Hindlimb muscle (tissue), 1 donor: ENCODE measurements at places on chromosomes 3 and 15. TPM values are rescaled to one million over a fixed set of nuclear protein-coding genes. Genes with fewer than 3 reads are reported as not detected.
A peak's percentile ranks its signal among the peaks of the same experiment; 100 is the strongest.

DNA sequence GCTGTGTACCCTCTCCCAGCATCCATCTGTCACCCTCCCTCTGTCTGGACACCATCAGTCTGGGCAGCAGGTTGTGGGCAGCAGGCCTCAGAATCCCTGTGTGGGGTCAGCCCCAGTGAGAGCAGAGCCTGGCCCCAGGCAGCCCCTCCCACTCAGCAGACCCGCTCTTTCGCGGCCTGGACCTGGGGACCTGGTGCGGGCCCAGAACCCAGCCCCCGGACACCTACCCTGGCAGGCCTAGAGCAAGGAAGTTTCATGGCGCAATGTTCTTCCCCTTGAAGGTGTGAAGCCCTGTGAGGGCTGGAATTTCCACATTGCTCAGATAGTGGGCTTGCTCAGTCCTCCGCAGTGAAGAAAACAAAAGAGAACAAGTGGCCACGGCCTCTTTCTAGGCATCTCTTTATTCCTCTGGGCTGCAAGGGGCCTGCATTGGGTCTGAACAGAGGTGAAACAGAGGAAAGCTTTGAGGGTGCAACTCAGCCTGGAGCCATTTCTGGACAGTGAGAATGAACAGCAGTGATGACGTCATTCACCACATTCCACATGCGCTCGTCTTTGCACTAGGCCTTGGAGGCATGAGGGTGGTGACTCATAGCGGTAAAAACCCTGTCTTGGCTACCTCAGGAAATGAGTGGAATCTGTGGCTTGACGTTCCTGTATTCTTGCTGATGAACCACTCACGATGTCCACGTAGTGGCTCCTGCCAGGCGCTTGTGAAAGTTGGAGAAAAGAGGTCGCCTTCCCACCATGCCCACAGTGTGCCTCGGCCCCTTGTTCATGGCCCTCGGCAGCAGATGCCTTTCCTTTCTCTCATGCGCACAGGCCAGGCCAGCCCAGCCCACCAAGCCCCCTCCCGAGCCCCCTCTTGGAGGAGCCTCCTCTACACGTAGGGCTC lies 66.1 kb downstream of the SLC30A4 start:
- no peak for DNase-seq

DNA sequence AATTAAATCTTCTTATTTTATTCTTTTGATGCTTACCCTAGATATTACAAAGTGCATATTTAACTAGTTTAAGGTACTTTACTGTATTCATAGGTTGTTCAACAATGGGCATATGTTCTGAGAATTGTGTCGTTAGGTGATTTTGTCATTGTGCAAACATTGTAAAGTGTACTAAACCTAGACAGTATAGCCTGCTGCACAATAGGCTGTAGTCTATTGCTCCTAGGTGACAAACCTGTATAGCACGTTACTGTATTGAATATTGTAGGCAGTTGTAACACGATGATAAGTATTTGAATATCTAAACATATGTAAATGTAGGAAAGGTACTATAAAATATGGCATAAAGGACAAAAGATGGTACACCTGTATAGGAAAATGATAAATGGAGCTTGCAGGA lies 100.7 kb downstream of the CACNA2D3 start:
- DNase-seq, result no peak

GRCh38 chr3:162643245-162643644 lies 1146.6 kb downstream of the OTOL1 start:
- no peak for DNase-seq

TUSC7 gene
- polyA plus RNA-seq, result not detected

- DNase-seq, result no peak
Observed at GRCh38 chr15:40257656-40258450, 19.0 kb downstream of the PAK6 start.

GRCh38 chr3:28476194-28476593 lies 127.6 kb upstream of the AZI2 start:
- DNase-seq, result peak; percentile 23

DNA sequence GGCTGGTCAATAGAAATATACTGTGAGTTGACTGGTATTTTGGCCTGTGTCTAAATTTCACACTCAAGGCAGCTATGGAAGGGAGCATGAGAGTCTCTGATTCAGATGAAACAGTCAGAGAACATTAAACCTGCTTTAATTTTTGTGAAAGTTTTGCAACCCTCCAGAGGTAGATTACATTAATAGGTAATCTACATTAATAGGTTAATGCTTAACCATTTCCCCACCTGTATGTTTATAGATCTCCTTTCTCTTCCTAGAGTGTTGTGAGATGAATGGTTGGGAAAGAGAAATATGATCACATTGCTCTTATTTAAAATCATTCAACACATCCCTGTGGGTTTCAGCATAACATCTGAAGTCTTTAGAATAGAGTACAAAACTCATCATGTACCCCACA lies 586.9 kb upstream of the DPPA4 start:
- no peak for DNase-seq

PRR20G gene
- polyA plus RNA-seq, result not detected

- DNase-seq, result no peak
Observed at GRCh38 chr3:61729038-61729634, 167.8 kb downstream of the PTPRG start.

SAMD7 gene
- polyA plus RNA-seq, result not detected

GRCh38 chr15:68152342-68152741 lies 52.8 kb downstream of the CALML4 start:
- DNase-seq, result no peak

DNA sequence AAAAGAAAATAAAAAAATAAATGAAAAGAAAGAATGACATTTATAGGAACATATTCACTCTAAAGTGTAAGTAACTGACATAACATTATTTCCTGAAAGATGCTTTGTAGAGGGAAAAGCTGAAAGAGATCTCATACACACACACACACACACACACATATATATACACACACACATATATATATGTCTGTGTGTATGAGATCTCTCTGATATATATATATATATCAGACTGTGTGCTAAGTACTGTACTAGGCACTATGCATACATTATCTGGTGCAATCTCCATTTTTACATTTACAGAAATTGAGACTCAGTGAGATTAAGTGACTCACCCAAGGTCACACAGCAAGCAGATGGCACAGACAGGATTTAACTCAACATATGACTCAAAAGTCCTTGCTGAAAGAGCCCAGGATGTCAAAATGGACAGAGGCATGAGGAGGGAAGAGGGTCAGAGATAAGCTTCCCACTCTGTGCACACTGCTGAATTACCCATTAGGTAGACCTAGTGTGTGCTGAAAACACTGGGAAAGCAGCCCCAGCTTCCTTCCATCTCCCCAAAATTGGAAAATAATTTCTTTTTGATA lies 15.0 kb downstream of the BHLHE40 start:
- DNase-seq, result no peak

DNA sequence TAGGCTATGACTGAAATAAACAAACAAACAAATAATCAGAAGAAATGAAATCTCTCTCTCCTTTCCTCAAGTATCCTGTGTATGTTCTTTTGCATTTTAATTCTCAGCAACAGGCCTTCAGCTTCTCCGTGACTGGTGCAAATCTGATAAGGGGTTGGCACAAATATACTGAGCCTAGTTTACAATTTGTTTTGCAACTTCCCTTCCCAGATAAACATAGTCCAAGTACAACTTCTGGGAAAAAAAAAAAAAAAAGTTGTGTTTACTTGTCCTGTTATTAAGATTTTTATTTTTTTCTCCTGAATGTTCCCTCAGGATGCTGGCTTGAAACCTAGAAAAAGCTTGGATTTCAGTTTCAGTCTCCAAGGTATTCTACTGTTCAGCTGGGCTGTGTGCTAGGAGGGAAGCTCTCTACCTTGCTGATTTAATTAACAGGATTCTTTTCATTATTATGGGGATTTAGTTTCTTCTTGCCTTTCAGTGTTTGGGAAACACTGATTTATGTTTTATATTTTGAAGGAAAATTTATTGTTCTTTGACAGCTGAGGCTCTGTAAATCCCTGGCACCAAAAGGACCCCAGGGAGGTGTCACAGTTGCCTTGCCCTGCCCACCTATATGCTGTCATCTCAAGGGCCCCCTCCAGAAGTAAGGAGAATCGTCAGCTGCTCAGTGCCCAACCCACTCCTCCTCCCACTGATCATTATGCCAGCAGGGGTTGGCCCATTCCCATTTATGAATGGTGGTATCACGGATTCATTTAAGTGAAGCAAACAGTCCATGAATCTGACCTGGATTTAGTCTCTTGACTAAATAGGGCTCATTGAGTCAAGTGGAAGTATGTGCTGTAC lies 185.2 kb downstream of the MEIS2 start:
- no peak for DNase-seq

DNA sequence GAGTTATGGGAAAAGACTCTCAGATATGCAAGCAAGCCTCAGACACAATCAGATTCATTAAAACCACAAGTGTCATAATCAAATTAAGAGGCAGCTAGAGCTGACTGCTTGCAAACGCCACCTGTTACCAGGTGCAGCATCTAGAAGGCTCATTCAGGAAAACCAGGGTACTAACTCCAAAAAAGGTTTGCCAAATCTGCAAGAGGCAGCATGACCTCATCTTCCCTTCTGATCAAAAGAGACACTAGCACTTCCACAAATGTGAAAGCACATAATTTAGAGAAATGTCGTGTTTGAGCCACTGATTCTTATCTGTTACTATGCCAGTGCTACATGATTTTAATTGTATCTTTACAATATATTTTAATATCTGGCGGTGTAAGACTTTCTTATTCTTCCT lies 123.3 kb upstream of the NANOGP8 start:
- no peak for DNase-seq

- DNase-seq, result no peak
Observed at GRCh38 chr3:15051531-15051930, 13.6 kb downstream of the MRPS25 start.

SLC51A gene
- 7.8 TPM for polyA plus RNA-seq

DNA sequence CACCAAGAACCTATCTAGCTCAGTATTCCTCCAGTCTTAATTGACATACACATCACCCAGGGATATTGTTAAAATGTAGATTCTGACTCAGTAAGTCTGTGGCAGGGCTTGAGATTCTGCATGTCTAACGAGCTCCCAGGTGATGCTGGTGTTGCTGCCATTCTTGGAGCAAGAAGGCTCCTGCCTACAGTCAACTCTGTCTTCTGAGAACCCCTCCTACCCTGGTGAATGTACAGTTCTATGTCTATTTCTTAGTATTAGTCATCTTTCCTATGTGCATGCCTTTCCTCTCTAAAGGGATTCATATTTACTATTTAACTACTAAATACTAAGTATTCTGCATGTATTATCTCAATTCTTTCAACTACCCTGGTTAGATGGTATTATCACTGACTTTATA lies 268.7 kb downstream of the EDEM1 start:
- no peak for DNase-seq

- no peak for DNase-seq
Observed at GRCh38 chr3:108475220-108475782, 35.1 kb downstream of the MYH15 start.

- DNase-seq, result no peak
Observed at GRCh38 chr3:132630612-132631011, 29.0 kb downstream of the ACAD11 start.

DNA sequence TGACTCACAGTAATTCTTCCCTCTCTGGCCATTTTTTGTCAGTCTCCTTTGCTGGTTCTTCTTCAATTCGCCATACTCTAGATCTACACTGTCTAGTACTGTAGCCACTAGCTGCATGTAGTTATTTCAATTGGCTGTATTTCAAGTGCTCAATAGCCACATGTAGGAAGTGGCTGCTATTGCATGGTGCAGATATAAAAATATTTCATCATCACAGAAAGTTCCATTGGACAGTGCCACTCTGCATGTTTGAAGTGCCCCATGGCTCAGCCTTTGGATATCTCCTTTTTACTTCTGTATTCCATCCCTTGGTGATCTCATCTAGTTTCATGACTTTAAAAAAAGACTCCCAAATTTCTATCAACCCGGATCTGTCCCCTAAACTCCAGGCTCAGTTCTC lies 22.1 kb downstream of the PPP2R3A start:
- DNase-seq, result no peak

REC114 gene
- 0.23 TPM for polyA plus RNA-seq

BFSP2 gene
- polyA plus RNA-seq, result not detected
